ENCODE measurements at places on chromosomes 12 and 14.

- no peak for DNase-seq
Observed at GRCh38 chr12:132353811-132354210, 24.4 kb upstream of the GALNT9 start.

DNA sequence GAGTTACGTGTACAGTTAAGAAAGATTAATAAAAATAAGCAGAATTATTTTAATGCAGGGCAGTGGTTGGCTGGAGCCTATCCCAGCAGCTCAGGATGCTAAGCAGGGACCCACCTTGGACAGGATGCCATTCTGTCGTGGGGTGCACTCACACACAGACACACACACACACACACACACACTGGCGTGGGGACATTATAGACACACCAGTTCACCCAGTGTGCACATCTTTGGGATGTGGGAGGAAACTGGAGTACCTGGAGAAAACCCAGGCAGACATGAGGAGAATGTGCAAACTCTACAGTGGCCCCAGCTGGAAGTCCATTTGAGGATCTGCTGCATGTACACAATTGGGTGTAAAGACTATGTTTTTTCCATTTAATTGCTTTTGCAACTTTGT is 12.8 kb upstream of the IFI27L2 start:
- no peak for DNase-seq

DNA sequence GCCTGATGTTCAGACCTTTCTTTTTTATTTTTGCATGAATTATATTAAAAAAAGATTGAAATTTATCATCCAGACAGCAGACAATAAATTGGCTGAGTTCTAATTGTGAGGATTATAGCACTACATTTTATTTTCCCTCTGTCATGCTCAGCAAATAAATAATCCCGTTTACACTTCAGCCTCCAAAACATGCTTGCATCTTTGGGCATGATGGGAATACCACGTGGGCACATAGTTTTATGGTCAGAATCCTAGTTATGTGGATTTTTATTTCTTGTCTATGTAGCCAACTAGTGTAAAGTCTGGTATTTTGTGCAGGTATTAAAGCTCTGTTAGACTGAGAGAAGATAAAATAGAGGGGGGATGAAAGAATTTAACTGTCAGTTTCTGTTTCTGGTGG is 276.9 kb upstream of the E2F7 start:
- DNase-seq, result no peak

- no peak for DNase-seq
Observed at GRCh38 chr14:28142400-28143015, 624.1 kb upstream of the FOXG1 start.

DNA sequence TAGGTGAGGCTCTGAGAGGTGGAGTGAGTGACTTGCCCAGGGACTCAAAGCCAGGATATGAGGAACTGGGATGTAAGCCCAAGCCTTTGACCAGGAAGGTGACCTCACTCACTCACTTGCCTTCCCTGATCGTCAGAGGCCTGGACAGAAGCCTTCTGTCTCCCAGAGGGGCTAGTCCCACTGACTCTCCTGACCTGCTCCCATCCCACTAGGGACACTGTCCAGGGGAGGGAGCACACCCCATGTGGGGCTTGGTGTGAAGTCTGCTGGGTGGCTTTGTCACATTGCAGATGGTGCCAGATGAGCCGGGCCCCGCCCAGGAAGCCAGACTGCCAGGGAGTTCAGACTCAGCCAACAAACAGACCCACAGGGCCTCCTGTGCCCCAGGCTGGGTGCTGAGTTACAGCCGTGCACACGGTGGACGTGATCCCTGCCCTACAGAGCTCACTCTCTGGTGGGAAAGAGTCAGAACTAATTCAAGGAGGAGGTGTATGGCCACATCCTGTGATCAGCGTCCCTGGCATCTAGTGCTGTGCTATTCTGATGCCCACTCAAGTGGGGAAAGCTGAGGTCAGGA is 28.3 kb downstream of the MMAB start:
- no peak for DNase-seq

All from GM12878 (cell line).